Substantia nigra (tissue), 51 donors: ENCODE measurements at places on chromosomes 7 and 10.

- no peak for DNase-seq
These were observed 59.4 kb downstream of the MTPN start for GRCh38 chr7:135917721-135918120.

DNA sequence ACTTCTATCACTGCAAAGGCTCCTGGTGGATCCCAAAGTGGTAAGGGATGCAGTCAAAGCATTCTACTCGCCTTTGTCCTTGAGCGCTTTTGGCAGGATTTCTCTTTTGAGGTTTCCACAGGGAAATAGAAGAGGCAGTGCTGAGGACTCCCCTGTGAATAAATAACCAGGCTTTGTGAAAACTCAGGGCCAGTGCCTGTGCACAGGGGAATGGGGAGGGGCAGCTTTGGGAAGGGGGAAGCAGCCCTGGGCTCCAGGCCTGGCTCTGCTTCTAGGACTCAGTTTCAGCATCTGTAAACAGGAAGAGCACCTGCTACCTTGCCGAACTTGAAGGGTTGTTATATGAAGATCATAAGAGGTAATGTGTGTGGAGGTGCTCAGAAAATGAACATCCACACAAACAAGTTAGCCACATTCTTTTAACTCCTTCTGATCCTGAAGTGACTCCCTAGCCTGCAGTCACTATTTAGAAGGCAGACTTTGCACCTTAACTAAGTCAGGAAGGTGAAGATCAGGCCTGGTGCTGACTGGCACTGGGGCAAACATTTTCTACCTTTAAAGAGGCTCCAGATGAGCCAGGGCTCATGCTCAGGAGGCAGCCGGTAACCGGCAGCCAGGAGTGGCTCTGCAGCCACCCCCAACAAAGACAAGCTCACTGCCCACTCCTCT, 22.5 kb upstream of the MMP21 start:
- DNase-seq = no peak

DNA sequence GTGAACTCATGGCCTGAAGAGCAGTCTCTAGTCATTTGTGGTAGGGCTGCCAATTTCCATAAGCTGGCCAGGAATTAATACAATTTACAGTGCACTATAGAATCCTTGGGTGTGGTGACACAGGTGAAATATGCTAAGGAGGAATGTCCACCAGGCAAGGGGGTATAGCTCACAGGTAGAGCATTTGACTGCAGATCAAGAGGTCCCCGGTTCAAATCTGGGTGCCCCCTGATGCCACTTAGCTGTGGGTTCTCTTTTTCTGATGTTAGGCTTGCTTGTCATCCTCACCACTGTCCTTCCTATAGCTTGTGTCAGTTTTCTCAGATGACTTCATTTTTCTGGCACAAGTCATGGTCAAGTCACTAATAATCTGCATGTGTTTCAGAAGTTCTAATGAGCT, 108.7 kb downstream of the ZNF467 start:
- no peak for DNase-seq

- DNase-seq = no peak
These were observed 460.1 kb downstream of the MAGI2 start for GRCh38 chr7:78993341-78993740.

- no peak for DNase-seq
These were observed 81.8 kb downstream of the SGMS1 start for GRCh38 chr10:50541921-50542320.

GRCh38 chr7:120233338-120233737, 39.6 kb upstream of the KCND2 start:
- no peak for DNase-seq
